ENCODE measurements at places on chromosomes 12 and 14.

- no peak for DNase-seq
These were observed 457.0 kb downstream of the PCNX1 start for GRCh38 chr14:71363946-71364925.

- peak; percentile 39 for DNase-seq
These were observed 1.1 kb downstream of the CARMIL3 start for GRCh38 chr14:24052656-24053547.

DNA sequence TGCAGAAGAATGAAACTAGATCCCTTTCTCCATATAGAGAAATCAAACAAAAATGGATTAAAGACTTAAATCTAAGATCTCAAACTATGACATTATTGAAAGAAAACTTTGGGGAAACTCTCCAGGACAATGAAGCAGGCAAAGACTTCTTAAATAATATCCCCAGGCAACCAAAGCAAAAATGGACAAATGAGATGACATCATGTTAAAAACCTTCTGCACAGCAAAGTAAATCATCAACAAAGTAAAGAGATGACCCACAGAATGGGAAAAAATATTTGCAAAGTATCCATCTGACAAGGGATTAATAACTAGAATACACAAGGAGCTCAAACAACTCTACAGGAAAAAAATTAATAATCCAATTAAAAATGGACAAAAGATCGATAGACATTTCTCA lies 101.0 kb downstream of the RALGAPA1 start:
- no peak for DNase-seq

GRCh38 chr14:92037989-92038388 lies 1.9 kb downstream of the TRIP11 start:
- no peak for DNase-seq

- DNase-seq, result no peak
These were observed 9.1 kb downstream of the CEP170B start for GRCh38 chr14:104874110-104874531.

DNA sequence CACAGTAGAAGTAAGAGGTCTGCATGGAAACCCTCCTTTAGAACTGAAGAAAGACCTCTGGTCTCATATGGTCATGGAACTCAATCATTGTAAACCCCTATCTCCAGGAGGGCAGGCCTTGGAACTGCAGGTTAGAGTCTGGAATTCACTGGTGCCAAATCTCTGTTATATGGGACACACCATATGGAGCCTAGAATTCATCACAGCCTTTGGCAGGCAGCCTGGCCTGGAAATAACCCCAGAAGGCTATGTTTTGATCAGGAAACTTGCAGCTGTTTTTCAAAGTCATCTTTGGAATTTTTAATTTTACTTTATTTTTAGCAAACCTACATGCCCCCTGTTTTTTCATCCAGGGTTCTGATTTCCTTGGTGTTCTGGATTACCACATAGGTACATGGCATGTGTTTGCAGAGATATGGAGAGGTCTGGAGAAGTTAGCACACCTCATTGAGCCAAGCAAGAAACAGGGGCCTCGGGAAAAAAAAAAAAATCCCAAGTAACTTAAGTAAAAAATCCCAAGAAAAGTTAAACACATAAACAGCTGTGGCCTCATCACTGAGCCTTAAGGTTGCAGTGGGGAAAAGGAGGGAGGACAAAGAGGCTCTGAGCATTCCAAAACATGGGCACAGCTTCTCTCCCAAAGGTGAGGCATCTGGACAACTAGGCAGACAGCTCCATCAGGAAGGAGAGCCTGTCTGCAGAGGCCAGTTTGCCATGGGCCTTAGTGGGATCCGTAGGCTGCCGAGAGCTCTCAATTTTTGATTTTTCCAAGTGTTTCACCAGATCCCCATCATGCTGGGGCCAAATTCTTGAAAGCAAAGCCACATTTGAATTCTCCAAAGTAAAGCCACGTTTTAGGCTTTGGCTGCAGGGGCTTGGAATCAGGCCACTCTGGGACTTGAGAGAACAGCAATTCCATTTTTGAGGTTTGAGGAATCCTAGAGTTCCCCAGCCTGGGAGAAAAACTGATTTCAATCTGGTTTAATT lies 339.6 kb upstream of the TBX3 start:
- DNase-seq, result no peak

DNA sequence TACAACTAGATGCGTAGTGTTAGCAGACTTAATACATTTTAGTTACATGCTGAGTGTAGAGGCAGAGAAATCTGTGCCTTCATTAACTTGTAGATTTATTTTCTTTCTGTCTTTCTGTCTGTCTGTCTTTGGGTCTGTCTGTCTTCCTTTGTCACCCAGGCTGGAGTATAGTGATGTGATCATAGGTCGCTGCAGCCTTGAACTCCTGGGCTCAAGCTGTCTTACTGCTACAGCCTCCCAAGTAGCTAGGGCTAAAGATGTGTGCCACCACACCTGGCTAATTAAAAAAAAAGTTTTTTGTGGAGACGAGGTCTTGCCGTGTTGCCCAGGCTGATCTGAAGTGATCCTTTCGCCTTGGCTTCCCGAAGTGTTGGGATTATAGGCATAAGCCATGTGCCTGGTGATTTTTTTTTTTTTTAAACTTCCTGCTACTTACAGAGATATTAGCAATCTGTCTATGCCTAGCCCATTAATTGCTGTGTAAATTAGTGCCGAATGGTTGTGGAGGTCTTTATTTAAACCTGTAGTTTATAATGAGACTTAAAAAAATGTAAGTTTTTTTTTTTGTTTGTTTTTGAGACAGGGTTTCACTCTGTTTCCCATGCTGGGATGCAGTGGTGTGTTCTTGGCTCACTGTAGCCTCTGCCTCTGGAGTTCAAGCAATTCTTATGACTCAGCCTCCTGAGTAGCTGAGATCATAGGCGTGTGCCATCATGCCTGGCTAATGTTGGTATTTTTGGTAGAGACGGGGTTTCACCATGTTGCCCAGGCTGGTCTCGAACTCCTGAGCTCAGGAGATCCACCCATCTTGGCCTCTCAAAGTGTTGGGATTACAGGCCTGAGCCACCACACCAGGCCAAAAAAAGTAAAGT lies 22.8 kb downstream of the ERC1 start:
- no peak for DNase-seq

- DNase-seq, result no peak
These were observed 39.6 kb downstream of the CRY1 start for GRCh38 chr12:107053709-107054108.

Data from activated gamma-delta T cell treated with Interleukin-2 at 50 U/mL for 16 hours (primary cell).